ENCODE measurements at places on chromosomes 5 and 9.

GRCh38 chr9:84261070-84261746 lies 79.3 kb downstream of the SLC28A3 start:
- no peak overlapping the region for H3K4me3 ChIP-seq
- no peaks in the 10 kb centered on the region for H3K36me3 ChIP-seq
- peak; percentile 50 for DNase-seq
- H3K27ac ChIP-seq: no peak overlapping the region

- no peak overlapping the region for H3K4me3 ChIP-seq
- H3K4me1 ChIP-seq: peaks cover 10% of the 10 kb centered on the region
- no peak overlapping the region for H3K27ac ChIP-seq
These were observed 3.8 kb downstream of the TGFBI start for GRCh38 chr5:136032564-136032963.

- no peak overlapping the region for H3K27ac ChIP-seq
- H3K4me3 ChIP-seq: no peak overlapping the region
- H3K4me1 ChIP-seq: no peaks in the 10 kb centered on the region
- no peaks in the 10 kb centered on the region for H3K36me3 ChIP-seq
These were observed 85.6 kb downstream of the SLC28A3 start for GRCh38 chr9:84254972-84255371.

GRCh38 chr5:106822851-106823250 lies 847.9 kb downstream of the EFNA5 start:
- no peak overlapping the region for H3K27ac ChIP-seq
- H3K4me3 ChIP-seq: no peak overlapping the region
- H3K36me3 ChIP-seq: no peaks in the 10 kb centered on the region
- no peaks in the 10 kb centered on the region for H3K27me3 ChIP-seq
- DNase-seq: no peak

DNA sequence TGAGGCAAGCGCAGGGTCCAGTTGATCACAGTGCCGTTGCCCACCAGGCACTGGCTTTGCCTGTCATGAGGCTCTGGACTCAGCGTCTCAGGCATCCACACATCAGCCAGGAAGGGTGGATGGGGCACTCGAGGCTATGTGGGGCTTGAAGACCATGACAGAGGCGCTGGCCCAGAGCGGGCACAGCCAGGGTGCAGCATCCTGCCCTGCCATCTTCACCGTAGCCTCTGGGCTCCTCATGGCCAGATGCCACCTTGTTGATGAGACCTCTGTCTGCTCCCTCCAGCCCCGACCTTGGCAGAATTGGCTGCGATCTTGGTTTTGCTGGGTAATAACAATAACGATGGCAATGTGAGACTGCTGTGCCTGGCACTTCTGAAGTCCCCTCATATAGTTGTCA lies 404.2 kb upstream of the IRX2 start:
- peaks cover 3% of the 10 kb centered on the region for H3K27me3 ChIP-seq
- H3K27ac ChIP-seq: no peak overlapping the region
- no peaks in the 10 kb centered on the region for H3K36me3 ChIP-seq
- no peak overlapping the region for H3K4me3 ChIP-seq

DNA sequence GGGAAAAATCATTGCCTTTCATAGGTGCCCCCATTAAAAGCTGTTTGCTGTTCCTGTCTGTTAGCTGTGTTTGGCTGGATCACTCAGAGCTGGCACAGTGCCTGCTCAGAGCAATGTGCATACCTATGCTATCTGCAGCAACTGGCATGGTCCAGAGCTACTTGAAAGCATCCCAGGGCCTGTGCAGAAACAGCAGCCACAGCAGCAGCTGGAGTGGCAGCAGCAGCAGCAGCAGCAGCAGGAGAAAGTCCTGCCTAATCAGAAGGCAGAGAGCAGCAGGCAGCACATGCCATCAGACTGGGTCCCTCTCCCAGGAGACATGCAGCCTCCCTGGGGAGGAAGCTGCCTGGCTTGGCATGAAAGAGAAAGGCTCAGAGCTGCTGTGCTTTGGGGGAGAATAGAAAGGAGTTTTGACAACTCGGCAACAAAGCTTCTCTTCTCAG lies 243.8 kb upstream of the WWC1 start:
- no peak overlapping the region for H3K27ac ChIP-seq
- no peak overlapping the region for H3K4me3 ChIP-seq
- H3K27me3 ChIP-seq: peaks cover 2% of the 10 kb centered on the region
- H3K4me1 ChIP-seq: no peaks in the 10 kb centered on the region
- DNase-seq: no peak

- H3K36me3 ChIP-seq: no peaks in the 10 kb centered on the region
- no peak overlapping the region for H3K27ac ChIP-seq
- no peak for DNase-seq
- no peaks in the 10 kb centered on the region for H3K4me1 ChIP-seq
These were observed 506.7 kb upstream of the CDH18 start for GRCh38 chr5:20494706-20495105.

DNA sequence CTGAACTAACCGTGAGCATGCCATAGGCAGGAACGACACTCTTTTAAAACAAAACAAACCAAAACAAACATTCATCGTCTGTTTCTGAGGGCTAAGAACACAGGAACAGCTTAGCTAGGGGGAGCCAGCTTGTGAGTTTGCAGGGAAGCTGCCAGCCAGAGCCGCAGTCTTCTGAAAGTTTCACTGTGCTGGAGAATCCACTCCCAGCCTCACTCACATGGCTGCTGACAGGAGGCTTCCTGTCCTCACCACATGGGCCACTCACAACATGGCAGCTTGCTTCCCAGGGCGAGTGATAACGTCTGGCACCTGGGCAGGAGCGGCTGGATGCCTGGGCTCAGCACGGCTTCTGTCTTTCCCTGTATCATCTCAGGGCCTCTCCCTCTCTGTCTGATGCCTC lies 275.2 kb downstream of the MSX2 start:
- no peak overlapping the region for H3K4me3 ChIP-seq
- no peaks in the 10 kb centered on the region for H3K27me3 ChIP-seq
- no peaks in the 10 kb centered on the region for H3K4me1 ChIP-seq

GRCh38 chr9:131889437-131890251 lies 149.8 kb upstream of the RAPGEF1 start:
- no peak for DNase-seq
- H3K27ac ChIP-seq: no peak overlapping the region
- H3K4me1 ChIP-seq: no peaks in the 10 kb centered on the region
- no peaks in the 10 kb centered on the region for H3K27me3 ChIP-seq

- H3K27me3 ChIP-seq: peaks cover 16% of the 10 kb centered on the region
- H3K36me3 ChIP-seq: no peaks in the 10 kb centered on the region
- H3K4me3 ChIP-seq: no peak overlapping the region
- no peaks in the 10 kb centered on the region for H3K4me1 ChIP-seq
- DNase-seq: no peak
- H3K27ac ChIP-seq: no peak overlapping the region
These were observed 48.5 kb upstream of the HAND1 start for GRCh38 chr5:154526231-154527226.

GRCh38 chr9:137411645-137412380 lies 11.1 kb downstream of the EXD3 start:
- H3K36me3 ChIP-seq: no peaks in the 10 kb centered on the region
- no peaks in the 10 kb centered on the region for H3K4me1 ChIP-seq
- no peak overlapping the region for H3K4me3 ChIP-seq
- H3K27ac ChIP-seq: no peak overlapping the region

DNA sequence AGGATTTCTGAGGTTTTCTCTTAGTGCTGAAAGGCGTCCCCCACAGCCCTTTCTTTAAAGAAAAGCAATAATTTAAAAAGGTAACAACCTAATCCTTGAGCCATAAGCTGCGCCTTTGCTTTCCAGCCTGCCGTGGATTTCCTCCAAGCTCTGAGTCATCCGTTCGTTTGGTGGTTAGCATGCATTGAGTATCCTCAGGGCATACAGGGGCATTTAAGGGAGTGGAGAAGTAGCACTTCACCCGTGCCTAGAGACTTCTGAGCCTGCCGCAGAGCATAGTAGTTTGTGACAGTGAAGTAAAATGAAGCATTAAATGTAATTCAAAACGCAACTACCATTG lies 892 bp upstream of the TNC start:
- H3K27me3 ChIP-seq: peaks cover 18% of the 10 kb centered on the region
- no peaks in the 10 kb centered on the region for H3K36me3 ChIP-seq
- no peak overlapping the region for H3K27ac ChIP-seq
- no peaks in the 10 kb centered on the region for H3K4me1 ChIP-seq
- no peak overlapping the region for H3K4me3 ChIP-seq

DNA sequence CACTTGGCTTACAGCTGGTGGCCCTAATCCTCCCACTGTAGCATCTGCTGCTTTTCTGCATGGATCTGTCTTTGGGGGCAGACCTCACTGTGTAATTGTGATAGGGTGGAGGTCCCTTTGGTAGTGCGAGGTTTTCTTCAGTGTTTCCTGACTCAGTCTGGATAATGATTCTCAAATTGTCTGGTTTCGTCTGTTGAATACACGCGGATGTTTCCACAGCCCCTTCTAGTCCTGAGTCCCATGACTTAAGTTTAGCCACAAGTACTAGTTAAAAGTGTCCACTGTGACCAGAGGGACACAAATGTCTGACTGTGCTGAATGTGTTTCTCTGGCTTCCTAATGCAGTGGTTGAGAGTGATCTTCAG lies 70.5 kb downstream of the LMNB1 start:
- no peaks in the 10 kb centered on the region for H3K36me3 ChIP-seq
- H3K4me1 ChIP-seq: peaks cover 9% of the 10 kb centered on the region
- no peak overlapping the region for H3K4me3 ChIP-seq
- peak overlapping the region; percentile 63 for H3K27ac ChIP-seq

GRCh38 chr9:129832982-129833381 lies 2.1 kb downstream of the C9orf78 start:
- H3K36me3 ChIP-seq: peaks cover 71% of the 10 kb centered on the region
- H3K4me1 ChIP-seq: peaks cover 17% of the 10 kb centered on the region
- H3K27me3 ChIP-seq: no peaks in the 10 kb centered on the region
- no peak overlapping the region for H3K27ac ChIP-seq
- no peak overlapping the region for H3K4me3 ChIP-seq

DNA sequence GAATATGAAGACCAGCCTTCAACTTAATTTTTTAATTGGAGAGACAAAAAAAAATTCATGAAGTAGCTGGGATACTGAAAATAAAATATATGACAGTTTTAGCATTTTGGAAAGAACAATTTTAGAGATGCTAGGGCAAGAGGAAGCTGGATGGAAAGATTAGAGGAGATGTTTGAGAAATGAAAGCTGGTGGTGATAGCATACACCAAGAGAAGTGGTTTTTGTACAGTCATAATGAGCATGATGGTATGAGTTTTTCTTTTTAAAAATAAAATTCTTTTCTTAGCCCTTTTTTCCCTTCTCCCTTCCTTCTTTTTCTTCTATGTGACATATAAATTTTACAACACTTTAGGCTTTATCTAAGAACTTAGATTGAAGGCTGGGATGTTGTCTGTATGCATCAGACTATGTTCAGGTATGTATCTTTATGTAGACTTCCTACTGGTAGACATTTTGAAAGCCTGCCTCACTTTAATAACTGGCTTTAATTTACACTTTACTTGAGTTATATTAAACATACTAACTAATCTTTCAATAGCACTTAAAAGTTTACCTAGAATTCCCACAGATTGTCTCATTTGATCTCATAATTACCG lies 522.5 kb downstream of the TLE4 start:
- no peaks in the 10 kb centered on the region for H3K4me1 ChIP-seq
- no peak for DNase-seq
- H3K27me3 ChIP-seq: no peaks in the 10 kb centered on the region

DNA sequence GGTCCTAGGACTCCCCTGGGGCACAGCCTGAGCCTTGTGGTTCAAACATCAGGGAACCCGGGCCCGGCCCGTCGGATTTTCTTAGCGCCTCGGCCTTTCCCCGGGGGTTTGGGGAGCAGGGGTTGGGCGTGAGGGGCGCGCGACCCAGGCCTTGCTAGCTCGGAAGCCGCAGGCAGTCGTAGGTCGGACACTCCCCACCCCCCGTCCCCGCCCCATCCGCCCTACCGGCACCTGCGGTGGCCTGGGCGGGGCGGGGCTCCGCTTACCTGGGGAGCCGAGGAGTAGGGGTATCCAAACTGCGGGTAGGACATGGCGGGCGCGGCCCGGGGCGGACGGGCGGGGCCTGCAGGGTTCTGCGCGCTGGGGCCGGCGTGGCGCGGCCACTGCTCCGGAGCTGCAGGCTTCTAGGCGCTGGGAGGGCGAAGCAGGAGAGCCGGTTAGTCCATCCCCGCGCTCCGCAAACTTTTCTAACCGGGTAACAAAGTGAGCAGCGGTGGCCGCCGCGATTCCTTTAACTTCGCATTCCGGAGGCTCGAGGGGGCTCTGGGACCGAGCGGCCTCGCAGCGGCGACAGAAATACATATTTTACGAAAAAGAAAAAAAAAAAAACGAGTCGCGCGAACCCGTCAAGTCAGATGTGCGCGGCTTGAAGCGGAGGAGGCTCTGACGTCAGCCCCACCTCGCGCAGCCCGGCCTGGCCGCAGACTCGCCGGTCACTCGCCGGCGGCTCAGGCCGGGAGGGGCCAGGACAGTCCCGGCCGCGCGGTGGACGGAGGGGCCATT lies at the start of gene IRX4:
Gene IRX4, minus strand, starts transcription at position 589 of the 783 bp plus-strand sequence. Its CDS starts 278 bp downstream, at position 311.
- DNase-seq: no peak
- peaks cover 97% of the 10 kb centered on the region for H3K27me3 ChIP-seq
- H3K4me1 ChIP-seq: no peaks in the 10 kb centered on the region

- no peaks in the 10 kb centered on the region for H3K36me3 ChIP-seq
- no peaks in the 10 kb centered on the region for H3K4me1 ChIP-seq
- no peak overlapping the region for H3K4me3 ChIP-seq
- H3K27ac ChIP-seq: no peak overlapping the region
- H3K27me3 ChIP-seq: no peaks in the 10 kb centered on the region
- no peak for DNase-seq
These were observed 587.3 kb downstream of the GABRG2 start for GRCh38 chr5:162654661-162655405.

DNA sequence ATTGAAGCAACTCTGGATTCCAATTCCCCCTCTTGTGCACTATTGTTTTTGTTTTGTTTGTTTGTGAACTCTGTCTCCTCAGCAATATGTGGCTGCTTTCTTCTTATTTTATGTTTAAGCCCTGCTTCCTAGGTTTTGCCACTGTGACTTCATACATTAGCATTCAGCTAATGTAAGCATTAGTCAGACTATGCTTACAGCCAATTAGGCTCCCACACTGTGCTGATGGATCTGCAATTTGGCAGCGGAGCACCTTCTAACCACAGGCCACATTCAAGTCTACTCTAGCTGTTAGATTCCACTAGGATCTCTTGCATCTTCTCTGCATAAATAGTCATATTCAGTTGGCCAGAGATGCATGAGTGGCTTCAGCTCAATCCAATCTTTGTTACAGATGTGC lies 9.6 kb upstream of the BICD2 start:
- H3K36me3 ChIP-seq: no peaks in the 10 kb centered on the region
- no peak overlapping the region for H3K4me3 ChIP-seq
- no peak for DNase-seq
- peaks cover 3% of the 10 kb centered on the region for H3K4me1 ChIP-seq

GRCh38 chr5:88824141-88824540 lies 58.8 kb downstream of the MEF2C start:
- no peak overlapping the region for H3K4me3 ChIP-seq
- no peaks in the 10 kb centered on the region for H3K27me3 ChIP-seq
- no peak overlapping the region for H3K27ac ChIP-seq
- peaks cover 3% of the 10 kb centered on the region for H3K4me1 ChIP-seq
- no peaks in the 10 kb centered on the region for H3K36me3 ChIP-seq

- H3K27ac ChIP-seq: no peak overlapping the region
- DNase-seq: no peak
- no peak overlapping the region for H3K4me3 ChIP-seq
- no peaks in the 10 kb centered on the region for H3K36me3 ChIP-seq
- H3K27me3 ChIP-seq: no peaks in the 10 kb centered on the region
- no peaks in the 10 kb centered on the region for H3K4me1 ChIP-seq
These were observed 4.0 kb upstream of the SHOC1 start for GRCh38 chr9:111798786-111799185.

GRCh38 chr5:5466227-5466626 lies 43.8 kb downstream of the ICE1 start:
- H3K4me3 ChIP-seq: no peak overlapping the region
- no peaks in the 10 kb centered on the region for H3K27me3 ChIP-seq
- H3K36me3 ChIP-seq: peaks cover 33% of the 10 kb centered on the region
- no peak overlapping the region for H3K27ac ChIP-seq
- DNase-seq: no peak

GRCh38 chr5:151216781-151217180 lies 7.1 kb downstream of the CCDC69 start:
- H3K4me1 ChIP-seq: peaks cover 93% of the 10 kb centered on the region
- no peak for DNase-seq
- no peak overlapping the region for H3K27ac ChIP-seq
- no peaks in the 10 kb centered on the region for H3K27me3 ChIP-seq
